ENCODE measurements at places on chromosomes 12 and 14.

GRCh38 chr12:14532152-14532551 lies 35.5 kb downstream of the PLBD1 start:
- DNase-seq = no peak

DNA sequence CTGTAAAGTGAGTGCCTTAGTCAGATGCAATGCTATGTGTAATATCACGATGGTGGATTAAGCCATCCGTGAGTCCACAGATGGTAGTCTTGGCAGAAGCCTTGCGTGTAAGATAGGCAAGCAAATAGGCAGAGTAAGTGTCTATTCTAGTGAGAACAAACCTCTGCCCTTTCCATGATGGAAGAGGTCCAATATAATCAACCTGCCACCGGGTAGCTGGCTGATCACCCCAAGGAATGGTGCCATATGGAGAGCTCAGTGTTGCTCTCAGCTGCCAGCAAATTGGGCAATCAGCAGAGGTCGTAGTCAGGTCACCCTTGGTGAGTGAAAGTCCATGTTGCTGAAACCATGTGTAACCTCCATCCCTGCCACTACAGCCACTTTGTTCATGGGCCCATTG lies 371.2 kb upstream of the LRFN5 start:
- no peak for DNase-seq

DNA sequence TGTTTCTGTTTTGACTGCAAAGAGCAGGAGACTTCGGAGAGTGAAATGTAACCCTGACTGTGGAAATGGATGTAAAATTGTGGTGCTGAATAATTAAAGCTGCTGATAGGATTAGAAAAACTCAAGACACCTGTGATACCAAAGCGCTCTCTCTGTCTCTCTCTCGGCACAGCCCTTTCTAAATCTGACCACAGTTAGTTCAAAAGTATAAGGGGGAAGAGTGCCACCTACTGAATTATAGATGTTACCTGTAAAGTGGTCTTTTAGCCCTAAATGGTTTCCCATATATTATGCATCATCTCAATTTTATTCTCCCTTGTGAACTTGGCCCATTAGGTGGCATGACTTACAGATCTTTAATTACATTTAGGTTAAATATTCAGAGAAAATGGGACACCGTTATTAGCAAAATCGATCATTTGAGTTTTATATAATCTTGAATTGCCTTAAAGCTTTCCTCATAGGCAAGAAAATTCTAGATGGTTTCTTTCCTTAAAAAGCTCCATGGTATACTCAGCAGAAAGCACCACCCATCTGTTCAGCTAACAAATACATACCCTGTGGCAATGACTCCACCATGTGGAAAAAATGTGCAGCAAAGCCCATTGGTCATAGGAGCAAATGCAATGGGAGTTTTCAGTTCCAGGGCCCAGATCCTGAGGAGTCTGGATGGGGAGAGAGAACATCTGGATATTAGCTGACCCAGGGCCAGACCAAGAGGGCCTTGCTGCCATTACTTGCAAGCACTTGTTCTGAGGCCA lies 18.1 kb downstream of the RFC5 start:
- no peak for DNase-seq

- DNase-seq = no peak
These were observed 210.1 kb downstream of the DPF3 start for GRCh38 chr14:72683787-72684186.

GRCh38 chr14:95869776-95870175 lies 6.9 kb upstream of the TUNAR start:
- DNase-seq = no peak

- DNase-seq = no peak
These were observed 153.9 kb upstream of the AVPR1A start for GRCh38 chr12:63304887-63305316.

- DNase-seq = no peak
These were observed 286.3 kb downstream of the NUAK1 start for GRCh38 chr12:105852496-105852895.

- DNase-seq = no peak
These were observed 323.3 kb upstream of the TMEM132C start for GRCh38 chr12:127943481-127944210.

DNA sequence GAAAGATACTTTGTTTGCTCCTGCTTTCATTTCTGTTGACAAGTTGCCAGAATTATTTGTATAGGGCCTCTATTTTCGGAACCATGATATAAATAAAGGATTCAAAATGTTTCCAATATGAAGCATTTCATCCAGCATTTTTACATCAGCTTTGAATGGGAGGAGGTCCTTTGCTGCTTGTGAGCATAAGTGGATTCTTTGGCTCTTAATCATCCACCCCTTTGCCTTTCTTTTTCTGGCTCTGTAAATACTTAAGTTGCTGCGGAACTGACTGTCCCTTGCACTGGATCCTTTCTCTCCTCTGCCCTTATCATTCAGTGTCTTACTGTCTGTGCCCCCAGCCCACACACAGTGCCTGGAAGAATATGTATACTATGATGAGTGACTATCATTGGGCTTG lies 357.3 kb upstream of the RGS6 start:
- DNase-seq = no peak

- DNase-seq = no peak
These were observed 77.2 kb downstream of the RPL10L start for GRCh38 chr14:46574221-46574977.

- DNase-seq = no peak
These were observed 57.9 kb downstream of the KDM2B start for GRCh38 chr12:121522971-121523370.

- no peak for DNase-seq
These were observed 9.6 kb upstream of the FLVCR2 start for GRCh38 chr14:75568791-75569190.

DNA sequence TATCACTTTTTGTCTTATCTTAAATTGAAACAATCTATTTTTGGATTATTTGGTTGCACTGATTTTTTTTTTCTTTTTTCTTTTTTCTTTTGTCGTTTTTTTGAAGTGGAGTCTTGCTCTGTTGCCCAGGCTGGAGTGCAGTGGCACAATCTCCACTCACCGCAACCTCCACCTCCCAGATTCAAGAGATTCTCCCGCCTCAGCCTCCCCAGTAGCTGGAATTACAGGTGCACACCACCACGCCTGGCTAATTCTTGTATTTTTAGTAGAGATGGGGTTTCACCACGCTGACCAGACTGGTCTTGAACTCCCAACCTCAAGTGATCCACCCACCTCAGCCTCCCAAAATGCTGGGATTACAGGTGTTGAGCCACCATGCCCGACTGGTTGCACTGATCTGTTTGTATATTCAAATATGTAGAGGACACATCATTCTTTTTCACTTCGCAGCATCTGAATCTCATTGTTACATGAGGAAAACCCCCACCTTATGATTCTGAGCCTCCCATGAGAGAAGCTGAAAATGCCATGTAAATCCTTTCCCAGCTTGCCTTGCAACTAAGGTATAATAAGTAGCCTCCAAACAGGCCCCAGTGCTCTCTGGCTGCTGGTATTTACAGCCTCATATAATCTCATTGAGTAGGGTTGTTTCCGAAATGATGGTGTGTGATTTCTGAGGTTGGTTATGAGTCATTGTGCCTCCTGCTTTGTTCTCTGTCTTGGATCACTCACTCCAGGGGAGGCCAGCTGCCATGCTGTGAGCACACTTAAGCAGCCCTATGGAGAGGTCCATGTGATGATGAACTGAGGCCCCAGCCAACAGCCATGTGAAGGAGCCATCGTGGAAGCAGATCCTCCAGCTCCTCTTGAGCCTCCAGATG lies 5.2 kb upstream of the HSP90B1 start:
- DNase-seq = no peak

GRCh38 chr14:104246401-104247335 lies 108.3 kb downstream of the KIF26A start:
- no peak for DNase-seq

DNA sequence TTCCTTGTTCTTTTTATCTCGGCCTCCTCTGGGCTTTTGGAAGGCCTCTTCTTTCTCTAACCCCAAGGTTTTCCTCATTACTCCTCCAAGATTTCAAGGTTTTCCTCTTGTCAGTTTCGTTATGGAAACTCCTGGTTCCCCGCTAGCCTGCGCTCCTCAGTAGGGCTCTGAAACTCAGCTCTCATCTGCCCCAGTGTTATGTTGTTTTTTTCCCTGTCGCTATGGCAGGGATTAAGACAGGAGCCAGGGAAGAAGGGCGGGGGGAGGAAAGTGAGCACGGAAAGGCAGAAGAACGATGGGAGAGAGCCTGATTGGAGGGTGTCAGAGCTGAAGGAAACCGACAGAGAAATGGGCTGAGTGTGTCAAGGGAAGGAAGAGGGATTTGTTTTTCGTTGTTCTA lies 26.5 kb upstream of the JDP2 start:
- no peak for DNase-seq

DNA sequence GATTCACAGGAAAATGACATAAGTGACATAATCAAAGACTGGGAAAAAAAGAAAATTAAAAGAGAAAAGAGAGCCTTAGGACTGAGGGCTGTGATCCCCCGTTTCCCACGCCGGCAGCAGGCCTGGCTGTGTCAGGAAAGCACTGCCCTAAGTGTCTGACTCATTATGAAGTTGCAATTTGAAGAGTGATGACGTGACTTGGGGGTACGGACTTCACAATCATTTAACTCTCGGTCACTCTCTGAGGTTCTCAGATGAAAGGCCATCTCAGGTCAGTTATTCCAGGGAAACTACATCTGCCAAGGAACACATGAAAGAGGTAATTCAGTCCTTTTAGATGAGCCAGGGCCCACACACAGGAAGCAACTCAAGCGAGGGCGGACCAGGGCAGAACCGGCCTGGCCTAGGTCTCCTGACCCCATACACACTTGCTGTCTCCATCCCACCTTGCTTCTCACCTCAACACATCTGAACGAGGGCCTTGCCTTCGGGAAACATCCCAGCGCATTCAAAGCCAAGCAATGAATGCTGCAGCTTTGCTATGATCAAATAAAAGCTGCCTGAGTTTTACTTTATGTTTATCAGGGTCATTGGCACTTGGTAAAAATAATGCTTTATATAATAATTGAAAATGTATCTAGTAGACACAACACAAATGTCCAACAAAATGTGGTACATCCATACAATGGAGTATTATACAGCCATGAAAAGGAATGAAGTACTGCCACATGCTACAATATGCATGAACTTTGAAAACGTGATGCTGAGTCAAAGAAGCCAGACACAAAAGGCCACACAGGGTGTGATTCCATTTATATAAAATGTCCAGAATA lies 2.7 kb downstream of the SSH1 start:
- no peak for DNase-seq

DNA sequence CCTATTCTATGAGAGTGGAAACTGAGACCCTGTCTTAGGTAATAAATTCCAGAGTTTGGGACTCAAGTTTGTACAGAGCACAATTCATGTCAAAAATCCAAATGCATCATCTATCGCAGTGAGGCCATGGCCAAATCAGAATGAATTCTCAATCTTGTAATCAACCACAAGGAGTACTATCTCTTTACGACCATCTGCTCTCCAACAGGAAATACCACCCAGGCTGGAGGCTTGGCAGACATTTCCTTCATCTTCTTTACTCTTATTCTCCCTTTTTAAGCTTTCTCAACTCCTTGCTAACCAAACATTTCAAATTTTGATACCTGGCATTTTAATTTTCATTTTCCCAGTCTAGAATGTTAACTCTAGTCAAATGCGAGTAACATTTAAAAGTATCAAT lies 32.7 kb upstream of the RNU6-7 start:
- no peak for DNase-seq

GRCh38 chr12:89859508-89860220 lies 151.0 kb upstream of the ATP2B1 start:
- DNase-seq = no peak

DNA sequence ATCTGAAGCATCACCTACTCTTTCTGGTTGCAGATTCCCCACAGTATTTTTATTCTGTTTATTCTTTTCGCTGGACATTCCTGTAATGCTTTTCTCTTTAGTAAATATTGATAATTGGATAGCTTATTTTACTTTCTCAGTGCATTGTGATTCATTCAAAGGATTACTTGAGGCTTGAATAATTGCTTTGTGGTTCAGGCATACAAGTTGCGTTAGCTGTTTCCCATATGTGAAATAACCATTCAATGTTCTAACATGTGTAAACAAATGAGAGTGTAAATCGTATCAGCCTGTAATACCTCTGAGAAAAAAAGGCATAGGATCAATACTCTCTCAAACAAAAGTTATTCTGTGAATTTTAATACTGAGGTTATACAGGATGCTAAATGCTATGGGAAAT lies 1004.2 kb upstream of the SEL1L start:
- no peak for DNase-seq

- no peak for DNase-seq
These were observed 75.9 kb upstream of the CRY1 start for GRCh38 chr12:107169200-107169599.

DNA sequence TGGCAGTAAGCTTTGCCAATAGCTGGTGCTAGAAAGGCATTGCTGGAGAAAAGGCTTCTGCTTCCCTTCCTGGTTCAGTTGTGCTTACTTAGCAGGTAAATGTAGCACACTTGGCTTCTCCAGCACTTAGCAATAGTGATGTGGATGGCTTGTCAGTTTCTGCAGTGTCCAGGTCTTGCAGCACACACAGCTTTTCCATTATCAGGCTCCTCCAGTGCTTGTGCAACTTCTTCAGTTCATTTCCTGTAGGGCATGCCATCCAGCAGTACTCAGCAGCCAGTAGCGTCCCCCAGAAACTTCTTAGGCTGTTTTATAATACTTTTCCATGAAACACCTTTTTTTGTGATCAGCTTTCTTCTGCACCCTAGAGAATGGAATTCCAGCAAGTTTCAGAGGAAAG lies 154.6 kb downstream of the SLC6A15 start:
- DNase-seq = no peak

DNA sequence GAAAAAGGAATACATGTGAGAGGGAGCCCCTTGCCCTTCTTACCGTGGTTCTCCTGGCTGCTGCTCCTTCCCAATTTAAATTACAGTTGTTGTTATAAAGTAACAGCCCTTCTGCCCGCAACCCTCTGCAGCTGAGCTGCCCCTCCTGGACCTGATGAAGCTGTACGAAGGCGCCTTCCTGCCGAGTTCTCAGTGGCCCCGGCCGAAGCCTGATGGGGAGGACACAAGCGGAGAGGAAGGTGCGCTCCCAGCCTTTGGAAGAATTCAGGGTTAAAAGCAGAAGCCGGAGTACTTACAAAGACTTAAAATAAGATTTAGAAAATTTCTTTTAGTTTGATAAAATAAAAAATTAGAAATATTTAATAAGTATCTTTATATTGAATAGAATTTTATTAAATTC lies 55.2 kb downstream of the EP400 start:
- DNase-seq = no peak

- DNase-seq = no peak
These were observed at the start of gene TAS2R43 for GRCh38 chr12:11092128-11092527. Gene TAS2R43 (minus strand): TSS chr12:11092313. CDS start chr12:11092229, 84 bp downstream.

Data from HuH-7.5 (cell line).